ENCODE measurements at places on chromosomes 3 and 15.

DNA sequence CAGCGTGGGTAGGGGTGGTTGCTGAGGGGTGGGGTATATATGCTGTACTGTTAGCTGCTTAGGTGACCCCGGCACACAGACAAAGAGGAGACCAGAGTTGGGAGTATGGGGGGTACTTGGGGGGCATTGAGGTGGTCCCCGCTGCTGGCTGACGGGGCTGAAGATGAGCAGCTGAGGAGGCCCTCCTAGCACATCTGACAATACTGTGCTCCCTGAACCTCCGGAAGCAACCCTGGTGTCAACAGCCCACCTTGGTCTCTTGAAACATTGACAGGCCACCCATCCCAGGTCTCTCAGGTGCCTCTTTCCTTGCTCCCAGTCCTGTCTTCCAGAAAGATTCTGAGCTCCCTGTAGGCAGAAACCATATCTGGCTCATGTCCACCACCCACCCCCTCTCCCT lies 19.2 kb upstream of the SEMA3F start:
- DNase-seq, result no peak
- no peaks in the 10 kb centered on the region for H3K4me1 ChIP-seq
- peaks cover 55% of the 10 kb centered on the region for H3K27me3 ChIP-seq
- no peaks in the 10 kb centered on the region for H3K36me3 ChIP-seq
- no peak overlapping the region for H3K27ac ChIP-seq

DNA sequence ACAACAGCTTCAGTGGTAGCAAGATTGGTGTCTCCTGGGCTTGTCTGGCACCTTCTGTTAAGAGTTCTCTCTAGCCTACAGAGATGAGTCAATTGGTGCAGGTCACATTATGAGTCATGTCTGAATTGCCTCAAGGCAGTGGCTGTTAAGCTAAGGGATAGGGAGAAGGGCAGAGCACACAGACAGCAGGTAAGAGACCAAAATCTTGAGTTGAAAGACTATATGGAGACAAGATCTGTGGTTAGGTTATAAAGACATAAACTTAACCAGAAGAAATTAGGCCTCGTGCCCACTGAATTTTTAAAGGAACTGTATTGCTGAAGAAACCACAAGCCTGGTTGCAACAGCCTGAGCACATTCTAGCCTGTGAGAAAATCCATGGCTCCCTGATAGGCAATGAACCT lies 19.2 kb upstream of the KPNA1 start:
- H3K4me3 ChIP-seq, result no peak overlapping the region
- H3K36me3 ChIP-seq, result no peaks in the 10 kb centered on the region

DNA sequence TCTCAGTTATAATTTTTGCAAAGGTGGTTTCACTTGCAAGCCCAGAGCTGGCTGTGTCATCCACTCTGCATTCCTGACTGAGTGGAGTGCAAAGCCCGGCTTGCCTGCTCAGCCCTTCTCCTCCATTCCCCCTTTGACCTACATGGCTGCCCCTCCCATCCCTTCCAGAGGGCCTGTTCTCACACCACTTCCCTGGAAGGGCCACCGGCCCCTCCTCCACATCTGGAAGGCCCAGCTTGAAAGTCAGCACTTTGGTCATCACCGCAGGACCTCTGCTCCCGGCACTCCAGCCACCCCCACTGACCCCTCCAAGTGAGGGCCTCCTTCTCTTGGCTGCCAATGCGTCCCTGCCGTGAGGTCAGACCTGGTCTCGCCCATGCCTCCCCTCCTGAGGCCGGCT lies 74.1 kb upstream of the RNF7 start:
- no peaks in the 10 kb centered on the region for H3K36me3 ChIP-seq
- no peaks in the 10 kb centered on the region for H3K4me1 ChIP-seq
- no peak overlapping the region for H3K4me3 ChIP-seq
- no peak overlapping the region for H3K27ac ChIP-seq

- H3K4me1 ChIP-seq, result no peaks in the 10 kb centered on the region
- no peak for DNase-seq
- H3K27ac ChIP-seq, result no peak overlapping the region
Observed at GRCh38 chr3:100131241-100131640, 16.9 kb upstream of the FILIP1L start.

GRCh38 chr15:60006203-60006862 lies 2.2 kb downstream of the FOXB1 start:
- peaks cover 9% of the 10 kb centered on the region for H3K4me1 ChIP-seq
- H3K27ac ChIP-seq, result peak overlapping the region; percentile 75
- peak overlapping the region; percentile 70 for H3K4me3 ChIP-seq
- no peaks in the 10 kb centered on the region for H3K36me3 ChIP-seq
- peak; percentile 88 for DNase-seq
- H3K27me3 ChIP-seq, result no peaks in the 10 kb centered on the region

DNA sequence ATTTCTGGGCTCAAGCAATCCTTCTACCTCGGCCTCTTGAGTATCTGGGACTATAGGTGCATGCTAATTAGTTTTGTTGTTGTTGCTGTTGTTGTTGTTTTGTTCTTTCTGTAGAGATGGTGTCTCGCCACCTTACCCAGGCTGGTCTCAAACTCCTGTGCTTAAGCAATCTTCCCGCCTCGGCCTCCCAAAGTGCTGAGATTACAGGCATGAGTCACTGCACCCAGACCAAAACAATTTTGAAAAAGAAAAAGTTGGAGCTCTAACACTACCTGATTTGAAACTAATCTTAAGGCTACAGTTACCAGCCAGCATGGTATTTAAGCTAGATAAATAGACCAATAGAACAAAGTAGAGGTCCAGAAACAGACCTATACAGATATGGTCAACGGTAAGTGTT lies 29.8 kb downstream of the KPNA1 start:
- H3K27ac ChIP-seq, result no peak overlapping the region
- H3K27me3 ChIP-seq, result no peaks in the 10 kb centered on the region
- H3K4me3 ChIP-seq, result no peak overlapping the region
- peaks cover 6% of the 10 kb centered on the region for H3K4me1 ChIP-seq
- no peaks in the 10 kb centered on the region for H3K36me3 ChIP-seq
- no peak for DNase-seq

GRCh38 chr3:23055733-23056376 lies 147.3 kb upstream of the UBE2E2 start:
- peak; percentile 73 for DNase-seq
- H3K27ac ChIP-seq, result no peak overlapping the region
- H3K4me1 ChIP-seq, result peaks cover 14% of the 10 kb centered on the region
- H3K4me3 ChIP-seq, result no peak overlapping the region
- no peaks in the 10 kb centered on the region for H3K27me3 ChIP-seq

- H3K36me3 ChIP-seq, result no peaks in the 10 kb centered on the region
- no peak overlapping the region for H3K27ac ChIP-seq
- DNase-seq, result no peak
Observed at GRCh38 chr3:159964166-159964973, 24.3 kb upstream of the IL12A start.

- H3K36me3 ChIP-seq, result no peaks in the 10 kb centered on the region
- no peak overlapping the region for H3K4me3 ChIP-seq
- no peaks in the 10 kb centered on the region for H3K4me1 ChIP-seq
- no peak for DNase-seq
- no peaks in the 10 kb centered on the region for H3K27me3 ChIP-seq
Observed at GRCh38 chr3:156465194-156465593, 89.7 kb downstream of the SSR3 start.

- H3K27me3 ChIP-seq, result no peaks in the 10 kb centered on the region
- DNase-seq, result no peak
- no peaks in the 10 kb centered on the region for H3K36me3 ChIP-seq
- H3K27ac ChIP-seq, result no peak overlapping the region
Observed at GRCh38 chr3:174206607-174207192, 652.4 kb upstream of the NAALADL2 start.

- H3K4me1 ChIP-seq, result no peaks in the 10 kb centered on the region
- no peaks in the 10 kb centered on the region for H3K27me3 ChIP-seq
- no peaks in the 10 kb centered on the region for H3K36me3 ChIP-seq
- no peak overlapping the region for H3K4me3 ChIP-seq
Observed at GRCh38 chr3:123096126-123096525, 29.3 kb downstream of the PDIA5 start.
